ENCODE measurements at places on chromosomes 4 and X.

DNA sequence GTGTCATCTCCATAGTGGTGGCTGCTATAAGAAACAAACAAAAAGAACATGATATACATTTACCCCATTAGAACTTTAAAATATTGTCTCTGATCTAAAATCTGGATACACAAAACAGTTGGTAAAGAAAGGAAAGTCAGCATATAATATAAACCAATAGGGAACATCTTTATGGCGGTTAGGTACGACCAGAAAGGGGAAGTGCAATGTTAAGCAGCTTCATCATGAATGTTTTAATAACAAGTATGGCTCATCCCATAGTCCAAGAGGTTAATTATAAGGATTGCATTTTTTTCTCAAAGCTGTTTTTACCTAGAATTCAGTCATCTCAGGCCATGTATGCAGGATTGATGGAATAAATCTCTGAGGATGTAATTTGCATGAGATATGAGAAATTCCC lies 1869.7 kb downstream of the PCDH7 start:
- no peak for DNase-seq

GRCh38 chrX:119647552-119648420 lies 41.6 kb upstream of the NKRF start:
- DNase-seq, result peak; percentile 85

DNA sequence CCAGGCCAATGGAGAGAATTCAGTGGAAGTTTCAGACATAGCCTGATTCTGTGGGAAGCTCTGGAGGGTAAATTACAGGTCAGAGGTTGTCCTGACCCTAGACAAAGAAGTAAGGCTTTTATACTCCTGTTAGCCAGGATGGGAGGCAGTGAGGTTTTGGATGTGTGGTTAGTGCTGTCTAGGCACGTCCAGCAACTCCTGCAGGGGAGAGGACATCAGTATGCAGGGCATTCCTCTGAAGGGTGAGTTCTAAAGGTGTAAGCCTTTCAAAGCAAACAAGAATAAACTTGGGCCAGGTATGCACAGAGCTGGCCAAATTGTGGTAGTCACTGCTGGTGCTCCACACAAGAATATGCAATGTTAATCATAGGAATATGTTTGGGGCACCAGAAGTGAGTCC lies 562.5 kb downstream of the CCSER1 start:
- no peak for DNase-seq

DNA sequence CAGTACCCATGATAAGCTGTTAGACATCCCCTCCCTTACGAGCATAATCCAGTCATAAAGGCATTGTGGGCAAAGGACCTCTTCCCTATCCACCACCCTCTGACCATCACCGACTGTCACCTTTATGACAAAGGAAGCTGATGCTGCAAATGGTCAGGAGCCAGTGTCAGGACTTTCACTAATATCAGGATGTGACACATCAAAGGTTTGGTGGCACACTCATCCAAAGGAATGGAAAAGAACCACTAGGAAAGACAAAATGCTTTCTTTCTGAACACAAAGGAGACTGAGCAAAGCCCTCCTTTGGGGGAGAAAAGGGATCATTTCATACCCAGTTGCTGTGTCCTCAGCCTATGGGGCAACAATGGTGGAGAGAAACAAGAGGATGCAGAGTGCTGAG lies 66.9 kb upstream of the PROM1 start:
- no peak for DNase-seq

- DNase-seq, result no peak
Observed at GRCh38 chrX:73877687-73878086, 314.7 kb downstream of the CHIC1 start.

DNA sequence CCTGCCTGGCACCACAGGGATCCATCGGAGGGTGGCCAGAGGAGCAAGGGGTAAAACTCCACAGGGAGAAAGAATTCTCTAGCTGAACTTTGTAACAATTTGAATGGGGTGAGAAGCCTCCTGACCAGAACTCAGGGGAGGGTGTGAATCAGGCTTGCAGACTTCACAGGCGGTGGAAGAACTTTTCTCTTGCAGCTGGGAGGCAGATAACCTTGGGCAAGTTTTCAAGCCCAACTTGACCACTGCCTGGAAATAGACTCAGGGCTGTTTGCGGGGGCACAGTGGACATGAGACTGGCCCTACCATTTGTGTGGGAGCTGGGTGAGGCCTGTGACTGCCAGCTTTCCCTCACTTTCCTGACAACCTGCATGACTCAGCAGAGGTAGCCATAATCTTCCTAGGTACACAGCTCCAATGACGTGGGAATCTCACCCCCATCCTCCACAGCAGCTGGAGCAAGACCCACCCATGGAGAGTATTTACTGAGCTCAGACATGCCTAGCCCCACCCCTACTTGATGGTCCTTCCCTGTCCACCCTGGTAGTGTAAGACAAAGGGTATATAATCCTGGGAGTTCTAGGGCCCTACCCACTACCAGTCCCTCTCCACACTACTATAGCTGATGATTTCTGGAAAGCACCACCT lies 210.0 kb upstream of the AGTR2 start:
- DNase-seq, result no peak

DNA sequence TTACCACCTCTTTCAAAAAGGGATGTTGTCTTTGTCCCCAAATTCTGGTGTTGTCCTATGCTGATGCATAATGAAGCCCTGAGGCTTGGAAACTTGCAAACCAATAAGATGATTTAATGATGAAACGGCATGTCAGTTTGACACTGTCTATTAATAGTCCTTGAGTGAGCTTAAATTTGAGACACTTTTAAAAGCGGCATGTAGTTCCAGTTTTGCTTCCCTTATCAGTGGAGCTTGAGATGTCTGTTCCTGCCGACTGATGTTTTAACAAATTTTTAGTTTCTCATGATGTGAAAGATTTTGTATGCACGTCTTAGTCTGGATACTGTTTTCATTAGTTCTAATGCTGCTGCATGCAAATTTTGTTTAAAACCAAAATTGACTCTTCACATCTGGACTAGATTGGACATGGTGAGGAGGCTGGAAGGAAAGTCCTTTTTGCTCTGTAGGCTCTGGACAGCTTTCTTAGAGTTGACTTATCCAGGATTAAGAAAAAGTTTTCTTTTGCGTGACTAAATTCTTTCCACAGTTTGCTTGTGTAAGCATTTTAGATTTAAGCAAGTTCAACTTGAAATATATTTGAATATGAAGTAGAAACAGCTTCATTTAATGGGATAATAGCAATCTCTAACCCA lies 11.7 kb downstream of the C1GALT1C1 start:
- DNase-seq, result no peak

DNA sequence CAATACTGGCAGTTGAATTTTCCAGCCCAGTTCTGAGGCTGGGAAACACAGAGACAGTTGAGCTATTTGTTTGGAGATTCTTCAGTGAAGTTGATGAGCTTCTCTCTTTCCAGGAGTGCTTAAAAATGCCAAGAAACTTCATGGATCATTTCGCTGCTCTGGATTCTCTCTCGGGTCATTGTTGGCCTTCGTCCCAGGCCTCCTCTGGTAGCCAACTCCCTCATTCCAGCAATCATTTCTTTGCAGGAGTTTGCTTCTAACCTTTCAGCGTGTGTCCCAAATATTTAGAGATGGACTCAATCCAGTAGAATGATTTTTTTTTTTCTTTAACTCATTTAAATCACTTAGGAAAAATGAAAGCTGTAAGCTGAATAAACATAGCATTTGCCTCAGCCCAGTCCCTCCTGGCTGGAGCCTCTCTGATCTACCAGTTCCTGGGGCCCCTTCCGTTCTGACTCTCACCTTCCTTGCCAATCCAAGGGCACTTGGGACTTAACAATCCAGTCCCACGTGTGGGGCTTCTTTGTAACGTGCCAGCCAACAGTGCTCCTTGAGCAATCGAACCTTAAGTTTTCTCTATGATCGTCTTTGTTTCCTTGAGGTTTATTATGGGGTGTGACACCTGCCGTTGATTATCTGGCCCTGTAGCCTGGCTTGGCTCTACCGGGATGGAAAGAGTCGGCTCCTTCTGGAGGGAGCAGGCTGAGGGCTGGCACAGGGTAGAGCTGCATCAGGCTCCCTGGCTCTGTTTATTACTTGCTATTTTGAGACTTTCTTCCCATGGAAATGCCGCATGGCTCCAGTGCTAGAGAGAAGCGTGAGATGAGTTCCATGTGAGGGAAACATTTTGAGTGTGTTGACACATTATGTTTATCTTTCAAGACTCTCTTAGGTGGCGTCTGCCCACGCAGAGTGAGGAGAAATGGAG lies 80.4 kb upstream of the GPC4 start:
- no peak for DNase-seq

DNA sequence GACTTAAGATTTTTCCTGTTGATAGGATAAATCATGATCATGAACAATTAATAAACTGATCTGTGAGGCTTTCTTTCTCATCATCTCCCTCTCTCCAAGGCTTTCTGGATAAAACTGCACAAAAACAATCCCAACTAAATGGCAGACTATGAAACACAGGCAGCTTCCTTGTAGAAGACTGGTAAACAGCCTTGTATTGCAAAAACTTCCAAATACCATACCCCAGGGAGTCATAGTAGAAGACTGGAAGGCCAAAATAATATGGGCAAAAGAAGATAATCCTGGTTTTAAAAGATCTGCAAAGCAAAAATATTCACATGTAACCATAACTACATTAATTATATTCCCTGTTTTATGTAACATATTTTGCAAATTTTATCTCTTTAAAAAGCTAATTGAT lies 113.0 kb downstream of the ANAPC10 start:
- no peak for DNase-seq

DNA sequence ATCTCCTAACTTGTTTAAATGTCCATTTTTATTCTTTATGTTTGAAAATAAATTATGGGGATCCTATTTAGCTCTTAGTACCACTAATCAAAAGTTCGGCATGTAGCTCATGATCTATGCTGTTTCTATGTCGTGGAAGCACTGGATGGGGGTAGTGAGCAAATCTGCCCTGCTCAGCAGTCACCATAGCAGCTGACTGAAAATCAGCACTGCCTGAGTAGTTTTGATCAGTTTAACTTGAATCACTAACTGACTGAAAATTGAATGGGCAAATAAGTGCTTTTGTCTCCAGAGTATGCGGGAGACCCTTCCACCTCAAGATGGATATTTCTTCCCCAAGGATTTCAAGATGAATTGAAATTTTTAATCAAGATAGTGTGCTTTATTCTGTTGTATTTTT lies 27.6 kb downstream of the NUDT6 start:
- no peak for DNase-seq

DNA sequence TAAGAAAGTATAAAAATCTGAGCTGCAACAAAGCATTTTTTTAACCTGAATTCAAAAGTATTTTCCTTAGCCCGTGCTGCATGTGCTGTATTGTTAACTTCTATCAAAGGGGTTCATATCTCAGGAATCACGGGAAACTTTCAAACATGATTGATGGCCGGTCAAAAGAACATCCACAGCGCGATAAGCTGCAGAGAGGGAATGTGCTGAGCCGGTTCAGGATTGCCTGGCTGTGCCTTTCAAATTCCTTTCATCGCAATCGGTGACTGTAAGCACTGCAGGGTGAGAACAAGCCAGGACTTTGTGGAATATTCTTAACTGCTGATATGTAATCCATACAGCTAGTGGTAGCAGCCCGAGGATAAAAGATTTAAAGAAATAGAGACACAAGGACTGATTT lies 210.9 kb upstream of the NOCT start:
- no peak for DNase-seq

DNA sequence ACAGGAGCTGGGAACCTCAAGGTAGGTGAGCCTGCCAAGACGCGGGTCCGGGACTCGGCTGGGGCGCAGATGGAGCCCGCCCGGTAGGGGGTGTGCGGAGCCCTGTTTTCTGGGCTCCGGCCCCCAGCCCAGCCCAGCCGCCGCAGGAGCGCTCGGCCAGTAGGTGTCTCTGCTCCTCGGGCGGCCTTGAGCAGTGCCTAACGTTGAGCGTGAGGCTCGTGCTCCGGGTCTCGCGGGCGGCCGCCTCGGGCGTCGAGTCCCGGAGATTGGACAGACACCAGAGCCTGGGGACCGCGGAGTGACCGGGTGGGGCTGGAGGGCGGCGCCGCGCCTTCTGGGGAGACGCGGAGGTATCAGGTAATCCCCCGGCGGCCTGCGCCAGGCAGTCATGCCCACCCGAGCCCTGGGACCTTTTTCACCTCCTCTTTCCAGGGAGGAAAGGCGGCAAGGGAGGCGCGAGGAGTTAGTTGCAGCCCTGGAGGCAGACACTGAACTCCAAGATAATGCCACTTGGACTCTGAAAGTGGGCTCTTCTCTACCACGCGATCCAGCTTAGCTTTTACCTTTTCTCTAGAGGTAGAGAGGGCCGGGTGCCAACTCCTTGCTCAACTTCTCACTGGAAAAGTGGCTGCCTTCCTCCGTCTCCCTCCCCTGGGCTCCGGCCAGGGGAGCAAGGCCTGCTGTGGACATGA lies 14.5 kb upstream of the FGG start:
- DNase-seq, result peak; percentile 5

- no peak for DNase-seq
Observed at GRCh38 chr4:7196736-7197135, 4.4 kb downstream of the SORCS2 start.

DNA sequence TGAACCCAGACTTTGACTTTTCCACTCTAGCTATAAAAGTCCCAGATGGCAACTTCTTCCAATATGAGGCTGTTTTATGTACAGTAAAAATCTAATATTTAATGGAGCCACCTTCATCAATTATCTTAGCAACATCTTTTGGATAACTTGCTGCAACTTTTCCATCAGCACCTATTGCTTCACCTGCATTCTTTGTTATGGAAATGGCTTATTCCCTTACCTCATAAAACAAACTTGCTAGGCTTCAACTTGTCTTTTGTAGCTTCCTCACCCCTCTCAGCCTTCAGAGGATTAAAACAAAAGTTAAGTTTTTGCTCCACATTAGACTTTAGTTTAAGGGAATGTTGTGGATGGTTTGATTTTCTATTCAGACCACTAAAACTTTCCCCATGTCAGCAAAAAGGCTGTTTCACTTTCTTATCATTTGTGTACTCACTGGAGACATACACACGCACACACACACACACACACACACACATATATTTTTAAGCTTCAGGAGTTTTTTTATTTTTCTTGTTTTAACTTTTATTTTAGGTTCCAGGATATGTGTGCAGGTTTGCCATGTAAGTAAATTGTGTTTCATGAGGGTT lies 1296.1 kb upstream of the PABPC4L start:
- DNase-seq, result no peak

GRCh38 chr4:83552083-83552482 lies 16.2 kb downstream of the GPAT3 start:
- DNase-seq, result no peak

DNA sequence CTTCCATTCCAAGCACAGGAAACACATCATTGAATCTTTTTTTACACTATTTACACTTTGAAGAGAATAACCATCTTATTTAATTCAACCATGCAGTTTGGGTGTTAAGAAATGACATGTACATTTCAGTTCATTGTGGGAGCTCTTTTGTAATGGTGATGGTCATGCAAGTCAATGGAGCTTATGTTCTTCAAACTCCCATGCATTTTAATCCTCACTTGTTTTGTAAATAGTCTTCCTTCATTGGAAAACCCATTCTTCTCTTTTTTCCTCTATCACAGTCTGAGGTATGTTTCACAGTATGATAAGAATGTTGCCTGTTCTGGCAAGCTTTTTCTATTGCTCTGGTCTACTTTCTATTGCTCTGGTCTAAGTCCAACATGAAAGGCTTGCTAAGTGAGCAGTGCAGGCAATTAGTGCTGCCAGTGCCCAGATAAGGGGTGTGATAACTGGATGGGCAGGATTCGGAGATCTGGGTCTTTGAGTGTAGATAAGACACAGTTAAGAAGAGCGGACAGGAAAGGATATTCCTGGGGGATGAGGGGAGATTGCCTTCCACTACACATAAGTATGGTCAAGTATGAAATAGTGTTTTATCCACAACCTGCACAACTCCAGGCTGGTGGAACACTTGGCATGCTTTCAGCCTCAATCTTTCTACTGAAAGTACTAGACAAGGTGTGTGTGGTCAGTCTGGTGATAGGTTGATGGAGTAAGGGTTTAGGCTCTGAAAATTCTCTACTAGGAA lies 17.1 kb downstream of the AFP start:
- DNase-seq, result no peak

GRCh38 chr4:167956676-167957075 lies 135.7 kb upstream of the ANXA10 start:
- no peak for DNase-seq

Data from CD4-positive, alpha-beta T cell treated with Interleukin-4 for 4 hours (primary cell).